Femur (tissue), 1 donor: ENCODE measurements at places on chromosomes 2 and 18.

DNA sequence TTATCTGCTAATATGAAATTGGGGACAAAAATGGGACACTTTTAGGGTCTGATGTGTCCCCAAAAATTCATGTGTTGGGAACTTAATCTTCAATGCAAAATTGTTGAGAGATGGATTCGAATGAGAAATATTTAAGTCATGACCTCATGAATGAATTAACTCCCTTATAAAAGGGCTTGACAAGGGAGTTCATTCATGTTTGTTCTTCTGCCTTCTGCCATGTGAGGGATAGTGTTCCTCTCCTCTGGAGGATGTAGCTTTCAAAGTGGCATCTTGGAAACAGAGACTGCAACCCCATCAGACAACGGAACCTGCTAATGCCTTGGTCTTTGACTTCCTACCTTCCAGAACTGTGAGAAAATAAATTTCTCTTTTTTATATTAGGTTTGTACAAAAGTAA lies 89.2 kb upstream of the LINC00305 start:
- no peak for DNase-seq

DNA sequence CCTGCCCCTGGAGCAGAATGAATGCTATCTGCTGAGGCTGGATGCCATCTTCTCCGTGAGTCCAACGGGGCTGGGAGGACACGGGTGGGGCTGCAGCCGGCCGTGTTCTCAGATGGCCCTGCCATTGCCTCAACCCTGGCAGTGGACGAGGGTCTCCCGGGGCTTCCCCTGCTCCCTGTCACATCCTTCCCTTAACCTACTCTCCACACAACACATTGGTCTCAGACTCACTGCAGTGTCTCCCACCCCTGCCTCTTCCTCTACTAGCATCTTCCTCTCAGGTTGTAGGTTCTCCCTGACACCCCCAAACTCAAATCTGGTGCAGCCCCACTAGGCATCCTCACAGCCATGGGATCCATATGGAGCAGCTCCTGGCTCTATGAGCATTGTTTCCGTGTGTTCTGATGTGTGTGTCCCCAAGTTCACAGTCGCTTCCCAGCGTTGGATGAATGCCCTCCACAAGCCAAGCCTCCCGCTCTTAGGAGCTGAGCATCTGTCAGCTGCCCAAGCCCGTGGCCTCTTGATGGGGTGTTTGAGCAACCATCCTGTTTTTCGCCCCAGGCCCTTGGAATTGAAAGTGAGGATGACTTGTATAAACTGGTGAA lies 27.8 kb downstream of the OTOF start:
- DNase-seq: no peak

DNA sequence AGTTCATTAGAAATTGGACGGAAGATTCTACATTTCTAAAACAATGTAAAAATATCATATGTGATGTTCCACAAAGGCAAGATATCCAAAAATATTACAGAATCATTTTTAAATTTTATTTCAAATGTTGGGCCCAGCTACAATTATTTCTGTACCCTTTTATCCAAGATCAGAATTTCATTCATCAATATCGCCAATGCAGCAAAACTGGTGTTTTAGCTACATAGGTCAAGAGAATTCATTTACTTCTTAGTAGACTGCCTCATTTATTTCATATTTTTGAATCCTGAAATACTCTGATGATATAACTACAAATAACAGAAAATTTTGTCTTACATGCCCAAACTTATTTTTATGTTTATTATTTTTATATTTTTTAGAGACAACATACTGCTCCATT lies 143.1 kb downstream of the CMPK2 start:
- DNase-seq: no peak

GRCh38 chr2:224658780-224659405 lies 57.3 kb downstream of the CCDC195 start:
- no peak for DNase-seq

- no peak for DNase-seq
Measured at GRCh38 chr2:225381609-225382008, 17.9 kb upstream of the NYAP2 start.

- DNase-seq: no peak
Measured at GRCh38 chr2:223084873-223085272, 32.9 kb downstream of the KCNE4 start.

DNA sequence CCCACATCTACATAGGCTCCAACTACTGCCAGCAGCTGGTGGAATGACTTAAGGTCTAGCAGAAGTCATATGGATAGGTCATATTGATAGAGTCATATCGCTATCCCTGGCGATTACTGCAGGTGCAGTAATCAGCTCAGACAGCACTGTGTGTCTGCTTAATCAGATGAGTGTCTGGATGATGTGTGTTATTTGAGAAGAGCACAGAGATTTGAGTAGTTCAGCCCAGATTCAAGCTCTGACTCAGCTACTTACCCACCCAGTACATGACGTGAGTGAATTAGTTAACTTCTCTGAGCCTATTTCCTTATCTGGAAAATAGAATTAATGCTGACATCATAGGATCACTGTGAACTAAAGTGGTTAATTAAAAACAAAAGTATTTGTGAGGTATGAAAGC lies 78.9 kb downstream of the EHD3 start:
- DNase-seq: no peak

DNA sequence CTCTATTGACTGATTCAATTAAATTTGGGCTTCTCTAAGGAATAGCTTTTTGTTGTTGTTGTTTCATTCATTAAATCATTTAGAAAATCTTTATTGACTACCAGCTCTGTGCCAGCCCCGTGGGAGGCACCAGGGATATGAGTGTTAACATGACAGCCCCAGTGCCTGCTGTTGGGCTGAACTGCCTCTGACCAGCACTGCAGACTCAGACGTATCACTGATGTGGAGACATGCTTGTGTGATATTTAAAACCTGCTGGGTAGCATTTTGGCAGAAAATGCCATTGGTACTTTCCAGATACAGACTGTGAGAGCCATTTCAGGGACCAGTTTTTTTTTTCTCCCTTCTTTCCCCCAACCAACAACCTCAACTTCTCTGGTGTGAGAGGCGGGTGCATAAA lies 38.6 kb upstream of the KCNF1 start:
- no peak for DNase-seq

- DNase-seq: no peak
Measured at GRCh38 chr2:20575935-20576597, 74.8 kb downstream of the HS1BP3 start.

GRCh38 chr2:26325851-26326250 lies 20.1 kb upstream of the SELENOI start:
- no peak for DNase-seq

GRCh38 chr18:2686349-2686968 lies 30.9 kb downstream of the SMCHD1 start:
- no peak for DNase-seq

DNA sequence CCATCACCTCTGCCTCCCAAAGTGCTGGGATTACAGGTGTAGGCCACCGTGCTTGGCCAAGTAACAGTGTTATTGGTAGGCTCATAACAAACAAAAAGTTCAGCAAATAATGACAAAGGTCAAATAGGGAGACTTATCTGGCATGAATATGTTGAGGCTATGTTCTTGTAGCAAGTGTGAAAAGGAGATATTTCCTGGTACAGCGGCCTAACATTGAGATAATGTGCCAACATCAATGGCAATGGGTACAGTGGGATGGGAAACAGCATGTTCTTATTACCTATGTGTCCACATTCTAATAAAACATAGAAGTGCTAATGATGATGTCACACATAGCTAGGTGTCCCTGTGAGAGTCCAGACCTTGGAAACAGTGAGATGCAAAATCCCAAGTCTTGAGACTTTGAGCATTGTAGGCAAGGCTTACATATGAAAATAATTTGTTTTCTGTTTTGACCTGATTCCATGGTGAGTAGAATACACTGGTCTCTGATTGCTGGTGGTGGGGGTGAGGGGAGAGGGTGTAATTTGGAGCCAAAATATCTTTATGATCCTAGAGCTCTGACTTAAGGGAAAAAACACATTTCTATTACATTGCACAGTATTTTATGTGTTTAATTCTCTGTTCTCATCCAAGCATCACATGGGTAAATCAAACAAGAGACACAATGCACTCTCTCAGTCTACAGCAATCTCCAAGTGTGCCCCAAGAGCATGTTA lies 33.1 kb upstream of the PMAIP1 start:
- no peak for DNase-seq

DNA sequence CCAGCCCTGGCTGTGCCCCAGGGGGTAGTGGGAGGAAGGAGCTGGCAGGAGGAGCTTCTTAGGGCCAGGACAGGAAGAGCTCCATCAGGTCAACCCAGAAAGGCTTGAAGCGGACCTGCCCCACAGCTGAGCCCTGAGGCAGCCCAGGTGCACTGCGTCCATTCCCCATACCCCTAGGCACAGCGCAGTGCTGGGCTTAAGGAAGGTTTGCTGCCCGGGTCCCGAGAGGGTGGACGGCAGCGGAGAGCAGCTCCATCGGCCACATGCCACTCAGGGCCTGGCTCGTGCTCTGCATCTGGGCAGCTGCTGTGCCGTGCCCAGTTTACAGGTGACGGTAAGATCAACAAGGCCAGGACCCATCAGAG lies 26.4 kb downstream of the DNMT3A start:
- DNase-seq: no peak

DNA sequence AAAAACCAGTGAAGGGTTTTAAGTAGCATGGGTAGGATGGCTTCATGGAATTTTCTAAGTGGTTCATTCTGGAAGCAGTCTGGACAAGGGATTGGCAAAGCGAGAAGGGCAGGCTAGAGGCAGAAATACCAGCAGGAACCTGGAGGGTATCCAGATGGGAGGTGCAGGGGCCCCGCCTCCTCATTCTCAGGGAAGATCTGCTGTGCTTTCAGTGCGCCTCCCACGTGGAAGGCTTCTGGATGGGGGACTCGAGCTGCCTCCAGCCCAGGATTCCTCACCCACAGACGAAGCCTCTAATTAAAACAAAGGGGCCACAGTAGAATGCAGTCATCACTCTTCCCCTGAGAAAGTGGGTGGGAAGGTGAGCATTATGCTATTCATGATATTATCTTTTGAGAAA lies 79.8 kb downstream of the VSNL1 start:
- no peak for DNase-seq

DNA sequence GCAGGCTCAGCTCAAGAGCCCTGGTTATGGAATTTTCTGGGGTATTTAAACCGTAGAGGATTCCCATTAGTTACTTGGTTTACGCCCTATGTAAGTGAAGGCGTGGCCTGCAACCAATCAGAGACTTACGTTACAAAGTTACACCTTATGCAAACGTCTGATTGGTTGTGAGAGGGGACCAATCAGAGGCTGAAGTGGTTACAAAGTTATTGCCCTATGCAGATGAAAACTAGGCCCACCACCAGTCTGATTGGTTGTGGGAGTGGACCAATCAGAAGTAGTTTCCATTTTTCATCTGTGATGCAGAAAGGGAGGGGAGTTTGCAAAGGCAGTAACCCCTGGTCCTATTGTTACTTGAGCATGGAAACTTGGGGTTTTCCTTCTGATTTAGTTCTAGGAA lies 49.1 kb downstream of the DLGAP1 start:
- no peak for DNase-seq

GRCh38 chr2:215529271-215529670 lies 93.4 kb upstream of the FN1 start:
- DNase-seq: no peak

- DNase-seq: peak; percentile 86
Measured at GRCh38 chr2:217943446-217944321, 59.1 kb downstream of the TNS1 start.

DNA sequence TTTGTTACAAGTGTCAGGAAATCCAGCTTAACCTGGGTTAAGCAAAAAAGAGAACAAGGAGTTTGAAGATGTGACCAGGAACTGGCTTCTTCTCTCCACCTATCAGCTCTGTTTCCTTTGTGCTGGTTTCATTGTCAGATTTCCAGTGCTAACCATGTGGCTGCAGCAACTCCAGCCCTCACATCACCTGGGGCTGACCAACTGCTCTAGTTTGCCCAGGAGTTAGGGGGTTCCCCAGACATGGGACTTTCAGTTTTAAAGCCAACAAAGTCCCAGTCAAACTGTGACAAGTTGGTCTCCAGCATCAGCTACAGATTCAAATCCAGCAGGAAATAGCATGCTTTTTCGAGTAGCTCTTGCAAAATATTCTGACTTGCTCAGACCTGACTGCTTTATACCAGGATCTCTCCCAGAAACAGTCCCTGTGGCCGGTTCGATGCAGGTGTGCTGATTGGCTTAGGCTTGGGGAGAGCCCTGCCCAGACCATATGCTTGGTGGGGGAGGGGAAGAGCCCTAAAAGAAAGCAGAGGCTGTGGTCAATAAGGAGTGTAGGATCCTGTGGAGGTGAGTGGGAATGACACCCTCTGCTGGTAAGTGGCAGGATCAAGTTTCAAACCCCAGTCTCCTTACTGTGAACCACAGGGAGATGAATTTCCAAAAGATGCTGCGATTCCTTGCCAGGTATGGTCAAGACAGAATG lies 49.5 kb downstream of the KCNE4 start:
- DNase-seq: no peak

GRCh38 chr2:240986787-240987411 lies 11.5 kb upstream of the SNED1 start:
- peak; percentile 67 for DNase-seq

DNA sequence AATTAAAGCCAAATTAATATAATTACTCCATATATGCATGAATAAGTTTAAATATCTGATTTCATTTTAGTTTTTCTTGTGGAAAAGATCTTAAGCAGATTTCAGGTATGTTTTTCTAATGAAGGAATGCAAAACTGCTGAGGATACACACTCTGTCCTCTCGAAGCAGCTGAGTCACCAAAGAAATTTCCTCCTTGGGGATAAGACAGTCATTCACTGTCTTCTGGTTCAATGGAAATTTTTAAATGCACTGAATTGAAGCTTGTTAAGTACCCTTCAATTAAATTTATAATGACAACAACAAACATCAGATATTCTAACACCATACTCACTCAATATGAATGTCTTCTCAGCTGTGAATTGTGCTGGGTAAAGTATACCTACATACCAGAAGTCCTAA lies 101.5 kb upstream of the DNER start:
- no peak for DNase-seq

GRCh38 chr2:226581661-226582060 lies 218.0 kb downstream of the IRS1 start:
- no peak for DNase-seq

GRCh38 chr2:20382965-20383810 lies 32.5 kb upstream of the PUM2 start:
- DNase-seq: no peak

DNA sequence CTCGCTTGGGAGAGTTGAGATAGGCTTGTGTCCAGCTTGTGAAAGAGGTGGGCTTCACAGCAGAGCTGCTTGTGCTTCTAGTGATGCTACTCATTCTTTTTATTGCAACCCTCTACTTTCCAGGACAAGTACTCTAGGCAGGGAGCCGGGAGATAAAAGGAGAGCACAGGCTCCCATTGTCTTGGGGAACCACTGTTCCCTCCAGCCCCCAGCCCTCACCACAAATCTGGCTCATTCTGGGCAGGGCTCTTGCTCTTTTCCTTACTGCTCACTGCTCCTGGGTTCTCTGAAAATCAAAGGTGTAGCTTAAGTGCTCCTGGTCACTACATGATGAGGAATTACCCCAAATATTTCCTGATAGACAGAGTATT lies 81.4 kb downstream of the CABYR start:
- DNase-seq: no peak

DNA sequence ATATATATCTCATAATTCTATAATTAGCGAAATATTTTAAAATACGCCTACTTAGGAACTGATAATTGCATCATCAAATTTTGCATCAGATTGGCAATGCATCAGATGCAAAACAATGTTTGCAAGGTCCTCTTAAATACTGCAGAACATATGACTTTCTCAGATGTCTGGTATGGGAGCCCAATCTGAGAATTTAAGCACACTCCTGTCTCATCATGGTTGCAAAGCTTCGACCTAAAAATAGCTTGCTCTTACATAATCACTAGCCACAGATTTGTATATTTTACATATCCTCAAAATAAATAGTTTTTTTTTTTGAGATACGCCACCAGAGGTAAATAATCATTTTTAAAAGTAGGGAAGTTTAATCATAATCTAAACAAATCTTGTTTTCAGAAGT lies 123.2 kb downstream of the CABYR start:
- DNase-seq: no peak
